ENCODE measurements at places on chromosomes 6 and 20.

DNA sequence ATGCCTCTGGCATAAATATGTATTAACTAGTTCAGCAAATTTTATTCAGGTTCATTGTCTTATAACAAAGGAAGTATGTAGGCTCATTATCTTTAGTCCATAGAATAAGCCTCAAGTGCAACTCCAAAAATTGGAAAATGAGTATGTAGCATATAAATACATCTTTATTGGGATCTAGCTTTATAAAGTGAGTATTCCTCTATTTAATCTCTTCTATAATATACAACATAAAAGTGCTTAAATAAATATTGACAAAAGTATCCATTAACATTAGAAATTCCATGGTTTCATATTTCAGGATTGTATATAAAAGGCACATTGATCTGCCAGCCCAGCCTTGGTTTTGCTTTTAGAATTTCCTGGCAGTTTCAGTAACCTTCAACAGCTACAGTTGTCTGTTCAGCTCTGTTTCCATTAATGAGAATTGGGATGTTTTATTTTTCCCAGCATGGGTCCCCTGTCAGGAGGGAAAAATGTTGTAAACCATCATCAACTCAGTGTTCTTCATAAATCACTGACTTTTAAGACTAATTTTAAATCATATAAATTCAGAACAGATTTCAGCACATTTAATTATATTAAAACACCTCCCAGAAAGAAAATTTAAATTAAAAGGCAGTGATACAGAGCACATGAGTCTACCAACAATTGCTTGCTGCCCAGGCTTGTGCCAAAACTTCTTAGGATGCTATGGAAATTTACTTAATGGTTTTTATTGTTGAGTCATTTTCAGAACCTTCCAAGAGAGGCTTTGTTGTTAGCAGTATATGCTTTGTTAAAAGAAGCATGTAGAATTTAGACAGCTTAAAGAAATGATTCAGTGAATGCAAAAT lies 119.7 kb downstream of the ADGRG6 start:
- no peak for DNase-seq

GRCh38 chr20:32792316-32792715 lies 27.4 kb upstream of the MAPRE1 start:
- DNase-seq = no peak

GRCh38 chr20:15913391-15914025 lies 659.7 kb downstream of the KIF16B start:
- DNase-seq = no peak

DNA sequence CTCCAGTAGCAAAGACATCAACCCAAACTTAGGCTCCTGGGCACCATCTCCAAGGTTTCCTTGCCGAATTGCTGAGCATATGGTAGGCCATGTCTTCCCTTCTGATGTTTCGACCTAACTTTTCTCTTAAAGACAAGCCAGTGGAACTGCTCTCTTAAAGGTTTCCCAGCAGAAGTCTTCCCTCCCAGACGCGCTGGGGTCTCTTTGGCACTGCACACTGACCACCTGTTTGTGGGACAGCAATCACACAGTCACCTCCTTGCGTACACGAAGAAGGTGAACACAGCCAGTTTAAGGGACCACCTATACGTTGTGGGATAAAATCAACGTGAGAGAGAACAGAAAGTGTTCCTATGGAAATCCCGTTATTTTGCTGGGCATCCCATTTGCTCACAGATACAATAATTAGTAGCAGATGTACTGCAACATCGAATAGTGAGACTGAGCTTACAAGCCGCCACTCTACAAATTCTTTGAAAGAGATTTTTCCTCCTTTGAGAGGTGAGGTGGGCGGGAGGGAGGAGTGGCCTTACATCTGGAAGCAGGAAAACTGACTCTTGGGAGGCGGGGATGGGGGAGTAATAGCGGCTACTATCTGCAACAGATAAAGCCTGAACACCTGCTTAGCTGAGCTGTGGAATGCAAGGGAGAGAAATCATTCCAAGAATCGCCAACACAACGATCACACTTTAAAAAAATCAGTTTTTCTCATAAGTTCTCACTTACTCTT lies 9.9 kb downstream of the GRIK2 start:
- no peak for DNase-seq

GRCh38 chr20:50799890-50800550 lies 5.2 kb downstream of the BCAS4 start:
- DNase-seq = no peak

DNA sequence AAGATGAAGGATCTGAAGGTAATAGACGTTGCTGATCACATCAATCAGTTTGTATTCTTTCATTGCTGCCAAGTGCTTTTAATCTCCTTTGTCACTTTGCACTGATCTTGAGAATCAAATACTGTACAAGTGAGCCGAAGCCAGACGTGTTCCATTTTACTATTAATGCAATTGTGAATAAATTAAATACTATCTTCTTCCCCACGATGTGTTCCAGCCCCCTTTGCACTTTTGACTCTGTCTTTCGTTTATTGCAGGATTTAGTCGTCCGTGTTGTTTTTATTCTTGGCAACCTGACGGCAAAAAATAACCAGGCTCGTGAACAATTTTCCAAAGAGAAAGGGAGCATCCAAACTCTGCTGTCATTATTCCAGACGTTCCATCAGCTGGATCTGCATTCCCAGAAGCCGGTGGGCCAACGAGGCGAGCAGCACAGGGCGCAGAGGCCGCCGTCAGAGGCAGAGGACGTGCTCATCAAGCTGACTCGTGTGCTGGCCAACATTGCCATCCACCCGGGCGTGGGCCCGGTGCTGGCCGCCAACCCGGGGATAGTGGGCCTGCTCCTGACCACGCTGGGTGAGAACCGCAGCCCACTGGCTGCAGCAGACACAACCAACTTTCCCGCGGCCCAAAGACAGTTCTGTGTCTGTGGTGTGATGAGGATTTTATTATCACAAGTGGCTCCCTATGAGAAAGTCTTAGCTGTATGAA lies 104.7 kb downstream of the ARMC2 start:
- no peak for DNase-seq

- DNase-seq = no peak
Observed at GRCh38 chr6:154773610-154774089, 40.4 kb downstream of the SCAF8 start.

GRCh38 chr6:31037169-31037568 lies 26.9 kb downstream of the MUC22 start:
- no peak for DNase-seq

DNA sequence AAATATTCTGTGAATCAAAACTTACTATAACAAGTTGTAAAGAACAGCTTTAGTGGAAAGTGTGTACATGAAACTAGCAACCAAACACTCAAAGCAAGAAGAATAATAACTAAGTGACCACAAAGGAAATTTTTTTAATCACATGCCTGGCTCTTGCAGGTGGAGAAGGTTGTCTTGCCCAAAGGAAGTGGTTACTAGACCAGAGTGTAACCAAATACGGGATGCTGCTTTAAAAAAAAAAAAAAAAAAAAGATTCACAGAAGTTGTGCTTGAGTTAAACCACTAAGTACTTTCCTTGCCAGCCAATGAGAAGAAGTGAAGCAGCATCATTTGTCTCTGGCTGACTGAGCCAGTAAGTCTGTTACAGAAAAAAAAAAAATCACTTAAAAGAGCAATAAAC lies 19.1 kb upstream of the HLA-DQB1 start:
- DNase-seq = no peak

GRCh38 chr6:162055365-162055764 lies 672.2 kb downstream of the PRKN start:
- DNase-seq = no peak

- no peak for DNase-seq
Observed at GRCh38 chr6:155254139-155254538, 9.7 kb upstream of the CLDN20 start.

DNA sequence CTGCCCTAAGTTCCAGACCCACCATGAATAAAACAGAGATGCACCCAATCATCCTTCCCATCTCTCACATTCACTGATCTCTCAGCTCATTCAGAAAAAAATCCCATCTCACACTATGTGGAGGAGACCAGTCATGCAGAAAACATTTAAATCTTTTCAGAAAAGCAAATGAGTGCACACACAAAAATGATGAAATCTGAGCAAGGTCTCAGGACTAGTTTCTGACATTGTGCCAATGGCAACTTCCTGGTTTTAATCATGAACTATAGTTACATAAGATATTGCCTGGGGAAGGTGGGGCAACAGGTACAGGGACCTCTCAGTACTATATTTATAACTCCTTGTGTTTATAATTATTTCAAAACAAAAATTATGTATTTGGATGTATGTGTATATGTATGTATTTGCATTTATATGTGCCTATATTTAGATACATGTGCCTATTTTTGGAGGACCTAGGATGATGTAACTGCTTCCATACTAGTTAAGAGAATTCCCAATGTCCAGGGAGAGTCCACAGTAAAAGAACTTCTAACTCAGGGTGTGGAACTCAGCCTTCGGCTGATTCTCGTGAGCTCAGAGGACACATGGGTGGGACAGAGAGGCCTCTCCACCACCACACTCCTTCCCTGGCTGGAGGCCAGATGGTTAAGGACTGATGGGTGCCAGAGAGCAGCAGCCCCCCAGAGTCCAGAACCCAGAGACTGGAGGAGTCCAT lies 71.7 kb upstream of the MAP3K4 start:
- DNase-seq = no peak

- no peak for DNase-seq
Observed at GRCh38 chr20:53502820-53503219, 90.8 kb downstream of the ZNF217 start.

DNA sequence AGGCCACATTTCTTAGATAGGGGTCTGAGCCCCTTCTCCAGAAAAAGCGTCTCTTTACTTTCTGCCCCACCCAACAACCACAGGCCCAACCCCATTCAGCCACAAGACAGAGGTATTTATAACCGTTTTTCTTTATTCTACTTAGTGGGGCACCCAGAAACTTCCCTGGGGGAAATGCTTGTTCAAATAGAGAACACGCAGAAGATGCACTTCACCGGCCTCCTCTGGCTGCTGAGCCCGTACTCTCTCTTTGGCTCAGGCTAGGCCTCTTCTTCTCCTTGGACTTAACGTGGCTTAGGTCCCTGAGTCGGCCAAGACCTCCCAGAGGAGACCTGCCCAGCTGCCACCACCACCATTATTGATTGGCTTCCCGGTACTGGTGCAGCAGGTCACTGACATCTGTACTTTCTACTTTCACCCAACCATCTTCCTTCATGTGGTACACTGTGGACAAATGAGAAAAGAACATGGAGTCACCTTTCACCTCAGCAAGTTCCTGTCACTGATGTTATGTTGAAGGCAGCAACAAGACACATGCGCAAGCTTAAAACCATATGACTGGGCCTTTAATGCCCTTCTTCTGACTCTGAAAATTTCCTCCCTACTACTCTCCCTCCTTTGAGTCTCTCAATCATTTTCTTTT lies 2.2 kb upstream of the TAP2 start:
- no peak for DNase-seq

- no peak for DNase-seq
Observed at GRCh38 chr20:58992911-58993310, 11.9 kb downstream of the NELFCD start.

GRCh38 chr6:2245877-2246863 lies 765 bp upstream of the GMDS start:
- DNase-seq = no peak

DNA sequence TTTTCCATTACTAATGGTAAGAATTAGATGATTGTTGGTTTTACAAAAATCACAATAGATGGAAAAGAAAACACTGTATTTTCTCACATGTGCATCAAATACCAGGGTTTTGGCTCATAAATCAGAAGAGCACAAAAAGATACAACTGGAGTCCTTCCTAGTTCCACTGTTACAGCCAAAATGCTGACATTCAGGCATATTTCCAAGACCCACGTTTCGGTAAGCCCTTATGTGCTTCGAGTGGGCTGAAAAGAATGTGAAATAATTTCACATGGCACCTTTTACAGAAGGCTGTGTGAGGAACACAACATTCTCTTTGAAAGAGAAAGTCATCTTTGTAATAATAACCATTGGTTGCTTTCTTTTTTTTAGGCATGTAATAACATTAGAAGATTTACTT lies 326.7 kb upstream of the FLRT3 start:
- DNase-seq = no peak

GRCh38 chr20:23152308-23152892 lies 66.3 kb upstream of the CD93 start:
- DNase-seq = no peak

- no peak for DNase-seq
Observed at GRCh38 chr6:64713175-64713574, 993.9 kb downstream of the EYS start.

DNA sequence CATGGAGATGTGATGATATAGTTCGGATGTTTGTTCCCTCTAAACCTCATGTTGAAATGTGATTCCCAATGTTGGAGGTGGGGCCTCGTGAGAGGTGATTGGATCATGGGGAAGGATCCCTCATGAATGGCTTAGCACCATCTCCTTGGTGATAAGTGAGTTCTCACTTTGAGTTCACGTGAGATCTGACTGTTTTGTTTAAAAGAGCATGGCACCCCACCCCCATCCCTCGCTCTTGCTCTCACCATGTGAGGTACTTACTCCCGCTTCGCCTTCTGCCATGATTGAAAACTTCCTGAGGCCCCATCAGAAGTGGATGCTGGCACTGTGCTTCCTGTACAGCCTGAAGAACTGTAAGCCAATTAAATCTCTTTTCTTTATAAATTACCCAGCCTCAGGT lies 10.9 kb downstream of the SLC32A1 start:
- no peak for DNase-seq

DNA sequence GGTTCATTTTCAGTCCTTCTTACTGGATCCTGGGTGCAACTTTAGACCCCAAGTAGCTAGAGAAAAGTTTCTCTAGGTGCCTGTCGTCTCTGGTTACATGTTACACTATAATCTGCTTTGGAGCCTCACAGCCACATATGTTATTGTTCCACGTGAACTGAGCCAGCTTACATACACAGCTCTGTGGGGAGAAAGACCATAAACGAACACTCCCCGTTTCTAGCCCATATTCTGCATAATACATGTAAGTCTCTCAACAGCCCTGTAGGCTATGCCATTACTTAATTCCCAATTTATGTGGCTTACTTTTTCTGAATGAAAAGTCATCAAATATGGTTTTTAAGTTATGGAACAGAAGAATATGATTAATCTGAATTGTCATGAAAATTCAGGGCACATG lies 233.8 kb downstream of the BCKDHB start:
- DNase-seq = no peak

GRCh38 chr6:92404281-92404680 lies 1015.1 kb downstream of the EPHA7 start:
- DNase-seq = no peak

DNA sequence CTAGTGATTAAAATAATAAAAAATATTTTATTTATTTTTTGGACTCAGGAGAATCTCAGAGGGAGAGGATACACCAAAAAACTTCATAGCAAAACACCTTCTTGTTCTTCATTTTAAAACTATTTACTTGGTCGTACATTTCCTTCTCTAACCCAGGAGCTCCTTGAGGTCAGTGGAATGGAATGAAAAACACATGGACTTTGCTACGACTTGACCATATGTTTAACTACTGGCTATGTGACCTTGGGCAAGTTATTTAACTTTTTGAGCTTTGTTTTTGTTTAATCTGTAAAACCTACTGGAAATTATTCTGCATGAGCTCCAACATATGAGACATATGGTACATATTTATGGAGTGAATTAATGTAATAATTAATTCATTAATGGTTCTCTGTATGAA lies 1005.5 kb upstream of the CITED2 start:
- DNase-seq = no peak

- no peak for DNase-seq
Observed at GRCh38 chr6:117409863-117410262, 15.9 kb downstream of the ROS1 start.

All from stimulated activated CD4-positive, alpha-beta T cell treated with anti-CD3 and anti-CD28 coated beads, Interleukin-15, amount 100 ng/mL, for 1 hour (primary cell).